ENCODE measurements at places on chromosomes 5 and 9.

DNA sequence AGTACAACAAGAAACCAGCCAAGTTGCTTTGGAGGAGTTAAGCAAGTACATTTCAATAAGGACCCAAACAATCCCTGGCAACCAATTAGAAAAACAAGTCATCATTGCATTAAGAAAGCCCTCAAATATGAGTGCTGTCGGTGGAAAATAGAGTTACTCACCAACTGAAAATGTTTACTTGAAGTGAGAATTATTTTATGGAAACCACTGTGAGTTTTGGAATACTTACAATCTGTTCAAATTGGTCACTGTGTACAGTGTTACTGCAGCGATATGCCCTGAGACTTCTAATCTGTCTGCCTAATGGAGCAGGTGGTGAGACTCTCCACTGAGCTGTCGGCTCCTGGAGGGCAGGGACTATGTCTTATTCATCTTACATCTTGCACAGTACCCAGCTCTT lies 1073.2 kb upstream of the DMAC1 start:
- DNase-seq: no peak

GRCh38 chr5:96857924-96858323 lies 18.4 kb upstream of the ERAP2 start:
- DNase-seq: no peak

DNA sequence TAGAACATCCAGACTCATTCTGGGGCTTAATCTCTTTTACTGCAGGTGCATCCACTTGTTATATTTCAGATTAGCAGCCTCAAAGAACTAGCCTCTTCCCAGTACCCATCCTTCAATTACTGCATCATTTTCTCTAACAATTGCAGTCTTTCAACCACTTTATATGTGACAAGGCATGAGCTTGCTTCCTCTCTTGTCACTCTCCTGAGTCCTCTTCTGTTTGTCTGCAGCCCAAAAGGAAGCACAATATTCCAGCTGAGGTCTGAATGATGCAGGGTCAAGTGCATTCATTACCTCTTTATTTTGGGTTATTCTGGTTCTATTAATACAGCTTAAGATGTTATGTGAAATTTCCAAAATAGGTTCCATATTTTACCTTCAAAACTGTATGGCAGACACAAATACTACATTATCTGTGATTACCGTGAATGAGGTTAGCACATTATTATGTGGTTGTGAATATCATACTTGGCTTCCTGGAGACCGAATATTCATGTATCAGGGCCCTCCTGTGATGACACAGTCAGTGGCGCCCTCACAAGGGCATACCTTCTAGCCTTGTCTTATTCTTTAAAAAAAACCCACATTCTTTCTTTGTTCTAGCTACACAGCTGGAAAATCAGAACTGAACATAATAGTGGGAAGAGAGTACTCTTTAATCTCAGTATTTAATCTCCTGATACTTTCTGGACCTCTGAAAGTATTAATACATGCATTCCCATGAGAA lies 323.8 kb downstream of the PDE4D start:
- no peak for DNase-seq

- no peak for DNase-seq
Observed at GRCh38 chr5:139443831-139444453, 4.6 kb upstream of the DNAJC18 start.

DNA sequence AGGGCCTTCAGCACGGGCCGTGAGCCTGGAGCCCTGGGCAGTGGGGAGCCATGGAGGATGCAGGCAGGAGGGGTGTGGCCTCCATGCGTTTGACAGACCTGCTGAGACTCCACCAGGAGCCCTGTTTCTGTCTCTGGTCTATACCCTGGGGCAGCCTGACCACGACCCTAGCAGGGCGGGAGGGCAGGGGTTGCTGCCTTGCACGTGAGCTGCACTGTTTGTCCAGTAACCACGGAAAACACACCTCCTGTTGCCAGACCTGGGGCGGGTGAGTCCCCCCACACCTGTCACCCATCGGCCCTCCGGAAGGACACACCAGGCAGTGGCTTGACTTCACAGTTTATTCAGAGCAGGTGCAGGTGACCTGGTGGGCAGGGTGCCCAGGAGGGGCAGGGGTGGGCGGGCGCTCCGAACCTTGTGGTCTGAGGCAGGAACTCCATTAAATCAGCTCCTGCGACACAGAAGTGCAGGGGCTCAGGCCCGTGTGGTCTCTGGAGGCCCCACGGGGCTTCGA lies 3.9 kb downstream of the LCN8 start:
- DNase-seq: peak; percentile 39

DNA sequence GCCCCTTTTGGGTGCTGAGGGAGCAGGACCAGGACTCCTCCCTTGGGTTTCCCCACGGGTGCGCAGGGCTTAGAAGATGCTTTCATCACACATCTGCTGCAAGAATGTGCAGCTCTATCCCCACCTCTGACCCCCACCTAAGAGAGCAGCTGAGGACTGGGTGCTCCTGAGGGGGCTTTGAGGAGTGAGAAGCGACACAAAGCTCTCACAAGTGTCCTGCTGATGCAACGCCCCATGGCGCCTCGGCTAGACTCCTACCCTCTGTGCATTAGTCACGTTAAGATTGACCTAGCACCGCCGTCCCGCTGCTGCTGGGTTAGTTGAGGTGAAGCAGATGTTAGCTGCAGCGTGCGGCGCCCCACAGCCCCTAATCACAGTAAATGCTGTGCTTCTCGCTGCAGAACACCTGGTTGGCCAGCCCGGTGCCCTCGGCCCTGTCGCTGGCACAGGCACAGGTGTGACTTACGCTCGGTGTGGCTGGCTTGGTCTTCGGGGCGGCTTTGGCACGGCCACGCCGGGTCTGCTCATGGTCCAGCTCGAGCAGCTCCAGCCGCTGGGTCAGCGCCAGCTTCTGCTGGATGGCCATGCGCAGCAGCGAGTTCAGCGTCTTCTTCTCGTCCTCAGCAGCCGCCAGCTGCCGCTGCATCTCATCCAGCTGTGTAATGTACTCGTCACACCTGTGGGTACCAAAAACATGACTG lies 45.0 kb upstream of the IPPK start:
- no peak for DNase-seq

DNA sequence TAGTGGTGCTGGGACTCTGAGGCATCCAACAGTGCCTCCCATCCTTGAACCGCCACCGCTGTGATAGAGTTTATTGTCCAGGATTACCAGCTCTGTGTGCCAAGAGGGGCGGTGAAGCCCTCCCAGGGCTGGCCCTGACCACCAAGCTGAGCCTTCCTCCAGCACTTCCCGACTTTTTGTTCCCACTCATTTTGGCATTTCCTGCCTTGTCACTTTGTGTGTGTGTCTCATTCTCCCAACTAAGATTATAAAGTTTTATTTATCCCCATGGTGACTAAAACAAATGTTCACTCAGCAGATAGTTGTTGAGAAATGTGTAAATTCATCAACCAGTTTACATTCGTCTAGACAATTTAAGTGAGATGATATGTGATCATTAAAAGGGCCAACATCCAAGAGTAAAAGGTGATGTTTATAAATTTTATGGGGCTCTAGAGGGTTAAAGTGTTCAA lies 2.5 kb downstream of the F2R start:
- no peak for DNase-seq

DNA sequence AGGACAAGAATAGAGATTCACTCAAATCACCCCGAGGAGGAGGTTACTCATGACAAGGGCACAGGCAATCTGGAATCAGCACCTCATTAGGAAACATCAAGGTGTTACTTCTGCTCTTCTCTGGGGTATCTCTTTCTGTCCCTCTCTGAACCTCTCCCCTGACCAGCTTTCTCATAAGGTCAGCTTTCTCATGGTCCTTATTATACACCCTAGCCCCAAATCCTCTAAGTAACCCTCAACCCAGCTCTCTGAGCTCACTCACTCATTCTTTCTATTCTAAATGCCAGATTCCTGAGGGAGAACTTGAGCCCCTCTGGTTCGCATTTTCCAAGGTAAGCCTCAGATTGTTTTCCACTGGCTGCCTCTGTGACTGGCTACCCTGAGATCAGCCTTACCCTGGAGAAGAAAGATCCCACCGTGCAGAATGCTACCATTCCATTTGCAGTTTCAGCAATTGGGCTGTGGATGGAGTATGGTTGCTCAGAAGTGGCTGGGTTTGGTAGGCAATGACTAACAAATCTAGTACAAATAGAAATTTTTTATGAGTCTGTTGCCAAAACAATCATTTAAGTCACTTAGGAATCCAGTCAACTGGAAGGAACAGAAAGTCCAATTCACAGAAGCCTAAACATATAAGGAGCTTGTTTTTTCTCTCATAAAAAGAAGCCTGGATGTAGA lies 9.0 kb upstream of the TIMD4 start:
- DNase-seq: no peak

DNA sequence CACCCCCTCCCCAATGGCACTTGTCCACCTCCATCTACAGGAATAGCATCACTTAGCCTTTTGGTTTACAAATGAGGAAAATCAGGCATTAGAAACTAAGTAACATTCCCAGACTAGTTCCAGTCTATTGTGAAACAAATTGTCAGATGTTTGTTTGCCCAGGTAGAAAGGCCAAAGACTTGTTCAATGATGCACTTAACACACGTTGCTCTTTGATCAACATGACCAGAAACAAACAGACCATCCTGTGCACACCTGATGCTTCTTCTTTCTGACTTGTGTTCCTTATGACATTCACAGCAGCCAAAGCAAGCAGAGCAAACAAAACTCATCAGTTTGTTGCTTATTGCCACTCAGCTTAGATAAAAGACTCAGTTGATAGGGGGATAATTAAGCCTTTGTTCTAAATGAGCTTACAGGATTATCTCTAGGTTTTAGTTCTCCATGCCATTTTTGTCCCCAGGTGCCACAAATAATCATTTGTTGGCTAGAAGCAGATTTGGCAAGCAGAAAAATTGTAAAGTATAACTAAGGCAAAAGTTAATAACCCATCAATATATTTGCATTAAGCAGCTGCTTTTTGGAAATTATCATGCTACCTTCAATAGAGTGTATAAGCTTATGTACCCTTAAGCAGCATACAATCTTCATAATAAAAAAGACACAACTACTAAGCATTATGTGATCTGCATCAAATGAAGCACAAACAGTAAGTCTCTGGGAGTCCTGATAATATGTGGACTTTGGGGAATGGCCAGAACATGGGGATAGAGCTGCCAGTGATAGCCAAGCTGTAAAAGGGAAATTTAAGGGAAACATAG lies 26.3 kb upstream of the FST start:
- DNase-seq: no peak

GRCh38 chr5:173201636-173202265 lies 33.3 kb downstream of the NKX2-5 start:
- DNase-seq: no peak

GRCh38 chr5:166431456-166431855 lies 1860.0 kb upstream of the WWC1 start:
- no peak for DNase-seq

All from NCI-H1417 treated with DMSO at 0.1 percent for 48 hours (cell line).